ENCODE measurements at places on chromosomes 2 and 18.

DNA sequence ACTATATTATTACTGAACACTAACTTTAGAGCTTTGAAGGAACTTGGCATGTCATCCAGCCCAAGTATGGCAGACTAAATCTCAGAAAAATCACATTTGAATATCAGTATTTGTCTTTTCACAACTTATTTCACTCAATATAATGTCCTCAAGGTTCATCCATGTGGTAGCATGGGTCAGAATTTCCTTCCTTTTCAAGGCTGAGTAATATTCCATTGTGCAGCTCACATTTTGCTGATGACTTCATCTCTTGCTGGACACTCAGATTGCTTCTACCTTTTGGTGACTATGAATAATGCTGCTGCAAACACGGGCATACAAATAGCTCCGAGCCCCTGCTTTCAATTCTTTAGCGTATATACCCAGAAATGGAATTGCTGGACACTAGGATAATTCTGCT lies 46.7 kb downstream of the RPL31 start:
- DNase-seq, result no peak

GRCh38 chr2:205053827-205054410 lies 508.6 kb downstream of the PARD3B start:
- DNase-seq, result no peak

GRCh38 chr18:44967599-44967998 lies 286.9 kb downstream of the SETBP1 start:
- DNase-seq, result no peak

DNA sequence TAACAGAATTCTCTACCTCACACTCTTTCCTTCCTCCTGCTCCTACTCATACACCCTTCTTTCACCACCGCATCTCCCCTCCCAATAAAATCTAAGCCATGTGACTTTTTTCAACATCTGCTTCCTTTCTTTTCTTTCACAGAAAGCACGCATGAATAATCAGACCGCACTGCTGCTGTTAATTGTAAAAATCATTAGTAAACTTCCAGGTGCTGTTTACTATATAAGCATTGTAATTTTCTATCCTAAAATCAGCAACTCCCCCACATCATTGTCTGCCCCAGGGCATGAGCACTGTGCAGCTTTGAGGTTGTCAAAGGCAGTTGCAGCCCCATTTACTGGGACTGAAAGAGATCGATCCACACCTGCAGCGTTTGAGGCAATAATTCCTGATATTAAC lies 782.6 kb upstream of the ID2 start:
- DNase-seq, result no peak

GRCh38 chr2:56239437-56239836 lies 55.6 kb downstream of the CCDC85A start:
- DNase-seq, result no peak

- DNase-seq, result no peak
These were observed 62.7 kb upstream of the MAPRE2 start for GRCh38 chr18:34978533-34978893.

- DNase-seq, result no peak
These were observed 221.9 kb upstream of the RBBP8 start for GRCh38 chr18:22711192-22711685.

DNA sequence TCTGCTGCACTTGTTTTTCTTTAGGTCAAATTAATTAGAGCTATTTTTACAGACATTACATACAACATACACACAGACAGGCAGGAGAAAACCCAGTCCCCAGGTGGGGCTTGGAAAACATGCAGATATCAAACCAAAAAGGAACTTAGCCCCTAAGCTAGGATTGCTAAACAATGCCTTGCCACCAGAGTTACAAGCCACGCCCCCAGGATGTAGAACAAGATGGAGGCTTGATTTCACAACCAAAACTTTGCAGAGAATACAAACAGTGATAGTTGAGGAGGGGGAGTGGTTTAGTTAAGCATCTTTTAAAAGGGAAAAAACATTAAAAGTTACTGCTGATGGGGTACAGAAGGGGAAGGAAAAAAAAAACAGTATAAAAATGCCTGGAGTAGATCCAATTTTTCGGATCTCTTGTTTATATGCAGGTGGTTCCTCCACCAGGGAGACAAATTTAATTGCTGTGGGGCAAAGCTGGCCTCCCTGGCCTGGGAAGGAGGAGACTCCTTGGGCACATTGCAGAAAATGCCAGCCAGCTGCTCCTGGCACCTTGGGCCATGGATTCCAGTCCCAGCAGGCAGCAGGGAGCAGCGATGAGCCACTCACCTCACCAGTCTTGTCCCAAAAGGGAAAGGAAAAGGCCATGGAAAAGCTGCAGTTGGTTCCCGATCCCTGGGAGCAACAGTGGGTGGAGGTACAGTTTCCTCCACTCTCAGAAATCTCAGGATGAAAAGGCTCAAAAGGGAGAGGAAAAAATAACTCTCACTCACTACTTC lies 348.4 kb upstream of the REG3G start:
- DNase-seq, result no peak

- no peak for DNase-seq
These were observed 317.2 kb downstream of the DCC start for GRCh38 chr18:52657043-52657805.

DNA sequence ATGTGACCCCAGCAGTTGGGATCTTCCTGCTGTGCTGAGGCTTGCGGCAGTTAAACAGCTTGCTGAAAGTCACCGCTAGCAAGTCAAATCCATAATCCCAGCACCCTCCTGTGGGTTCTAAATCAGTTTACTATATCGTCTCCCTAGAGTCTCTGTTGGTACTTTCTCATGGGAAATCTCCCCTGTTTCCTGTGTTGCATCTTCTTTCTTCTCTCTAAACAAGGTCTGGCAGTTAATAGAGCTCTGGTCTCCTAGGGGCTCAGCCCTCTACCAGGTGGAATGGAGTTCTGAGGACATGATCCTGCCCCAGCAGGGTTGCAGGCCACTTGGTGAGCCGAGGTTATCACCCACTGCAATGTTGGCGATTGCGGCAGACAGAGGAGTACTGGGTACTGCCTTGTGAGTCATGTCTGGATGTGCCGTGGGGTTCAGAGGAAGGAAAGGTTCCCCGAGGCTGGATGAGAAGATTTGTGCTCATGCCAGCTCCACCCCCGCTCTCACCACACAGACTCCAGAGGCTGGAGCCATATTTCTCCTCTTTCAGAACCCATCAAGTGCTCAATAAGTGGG lies 59.4 kb upstream of the SIX2 start:
- no peak for DNase-seq

DNA sequence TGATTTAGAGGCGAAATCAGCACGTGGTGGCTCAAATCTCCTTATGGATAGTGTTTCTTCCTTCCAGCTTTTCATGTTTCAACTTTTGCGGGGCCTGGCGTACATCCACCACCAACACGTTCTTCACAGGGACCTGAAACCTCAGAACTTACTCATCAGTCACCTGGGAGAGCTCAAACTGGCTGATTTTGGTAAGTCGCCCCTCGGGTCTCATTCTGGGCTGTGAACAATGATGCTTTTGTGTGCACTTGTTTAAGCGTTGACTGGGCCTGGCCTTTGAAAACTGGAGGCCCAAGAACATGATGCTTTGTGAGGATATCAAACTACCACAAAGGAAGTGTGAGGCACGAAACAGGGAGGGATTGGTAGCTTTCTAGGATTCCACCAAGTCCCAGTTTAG lies 27.4 kb downstream of the CDK15 start:
- DNase-seq, result no peak

DNA sequence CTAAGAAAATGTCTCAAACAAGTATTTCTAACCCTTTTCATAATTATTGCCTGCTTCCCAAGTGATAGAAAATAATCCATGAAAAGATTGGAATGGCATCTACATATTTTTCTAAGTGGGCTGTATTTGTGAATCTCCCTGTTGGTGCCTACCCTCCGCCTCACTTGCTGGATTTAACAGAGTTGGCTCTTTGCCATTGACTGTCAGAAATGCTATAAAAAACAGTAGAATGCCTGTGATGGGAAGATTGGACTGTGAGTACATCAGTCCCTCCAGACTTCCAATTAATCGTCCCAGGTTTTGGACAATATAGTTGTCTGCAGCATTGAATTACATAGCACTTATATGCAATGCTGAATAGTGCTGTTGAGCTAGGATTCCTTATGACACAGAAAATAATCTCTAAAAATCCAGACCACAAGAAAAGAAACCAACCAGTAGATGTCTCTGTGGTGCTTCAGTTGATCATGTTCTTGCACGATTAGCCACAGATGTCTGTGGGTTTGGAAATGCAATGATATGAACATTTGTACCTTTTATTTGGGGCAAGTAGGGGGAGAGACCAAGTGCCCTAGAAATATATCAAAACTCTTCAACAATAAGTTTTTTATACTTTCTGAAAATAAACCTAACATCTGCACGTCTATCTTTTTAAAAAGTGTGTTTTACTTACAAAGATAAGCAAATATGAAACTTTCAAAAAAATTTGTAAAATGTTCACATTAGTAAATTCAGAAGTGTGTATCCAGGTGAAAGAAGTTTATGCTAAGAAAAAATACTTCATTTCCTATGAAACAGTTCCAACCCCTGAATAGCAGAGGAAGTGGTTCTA lies 88.5 kb downstream of the DYNAP start:
- no peak for DNase-seq

GRCh38 chr2:20597860-20598183 lies 53.1 kb downstream of the HS1BP3 start:
- no peak for DNase-seq

DNA sequence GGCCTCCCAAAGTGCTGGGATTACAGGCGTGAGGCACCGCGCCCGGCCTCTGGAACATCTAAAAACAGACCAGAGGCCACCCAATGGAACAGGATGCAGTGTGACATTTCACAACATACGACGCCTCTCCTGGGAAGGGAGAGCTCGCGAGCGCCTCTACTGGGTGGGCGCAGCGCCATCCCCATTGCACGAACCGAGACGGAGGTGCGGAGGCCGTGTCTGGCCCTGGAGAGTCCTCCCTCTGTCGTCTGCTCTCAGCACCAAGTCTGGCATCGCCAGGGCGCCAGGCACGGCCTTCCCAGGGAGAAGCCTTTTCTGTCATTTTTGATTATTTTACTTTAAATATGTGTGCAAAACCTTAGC lies 9.4 kb upstream of the GBX2 start:
- no peak for DNase-seq

DNA sequence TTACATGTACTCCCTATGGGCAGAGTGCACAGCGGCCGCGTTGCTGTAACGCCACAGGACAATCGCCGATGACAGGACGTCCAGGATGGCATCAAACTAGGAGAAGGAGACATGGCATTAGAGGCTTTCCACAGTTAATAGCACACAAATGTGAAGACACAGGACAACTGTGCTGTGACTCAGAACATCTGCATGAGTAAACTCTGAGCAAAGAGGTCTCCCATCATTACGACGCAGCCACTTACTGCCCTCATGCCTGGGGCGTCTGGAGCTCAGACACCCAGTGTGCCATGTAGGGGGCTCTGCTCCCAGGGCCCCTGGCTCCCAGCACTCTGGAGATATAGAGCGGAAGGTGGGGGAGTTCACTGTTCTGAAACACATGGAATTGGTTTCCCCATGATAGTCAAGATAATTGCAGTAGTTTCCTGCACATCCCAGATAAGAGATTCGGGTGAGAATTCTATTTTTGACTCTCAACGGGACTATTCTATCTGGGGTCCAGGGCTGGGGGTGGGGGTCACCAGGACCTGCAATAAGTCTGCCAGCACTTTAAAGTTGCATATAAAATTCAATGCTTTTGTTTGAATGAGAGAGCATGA lies 168.1 kb downstream of the TMEM163 start:
- no peak for DNase-seq

- DNase-seq, result no peak
These were observed 64.0 kb upstream of the CERS6 start for GRCh38 chr2:168392024-168392423.

DNA sequence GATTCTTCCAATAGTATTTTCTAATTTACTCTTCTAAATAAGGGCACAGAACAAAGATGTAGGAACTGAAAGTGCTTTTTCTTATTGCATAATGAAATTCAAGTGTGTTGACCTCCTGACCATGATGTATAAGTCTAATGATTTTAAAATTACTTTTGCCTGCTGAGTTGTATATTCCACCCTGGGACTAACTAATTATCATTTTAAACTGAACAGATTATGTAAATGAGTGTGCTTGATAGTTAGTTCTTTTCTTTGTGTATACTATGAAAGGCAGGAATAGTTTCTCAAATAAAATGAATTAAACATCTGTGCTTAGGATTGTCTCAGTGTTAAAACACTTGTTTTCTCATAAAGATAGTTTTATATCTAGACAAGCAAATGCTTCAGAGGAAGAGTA lies 284.5 kb downstream of the RIT2 start:
- no peak for DNase-seq

DNA sequence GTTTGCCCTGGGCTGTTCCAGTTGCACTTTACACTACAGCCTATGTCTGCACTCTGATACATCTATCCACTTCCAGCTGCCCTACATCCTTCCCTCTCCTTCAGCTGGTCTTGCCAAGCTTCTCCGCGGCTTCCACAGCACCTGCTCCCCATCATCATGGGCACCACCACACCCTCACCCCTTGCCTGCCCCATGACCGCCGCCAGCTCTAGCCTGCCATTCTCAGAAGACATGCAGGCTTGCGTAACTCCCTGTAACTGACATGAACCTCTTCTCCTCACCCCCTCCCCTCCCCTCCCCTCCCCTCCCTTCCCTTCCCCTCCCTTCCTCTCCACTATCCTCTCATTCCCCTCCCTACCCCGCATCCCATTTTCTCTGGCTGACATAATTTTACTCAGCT lies 46.0 kb downstream of the PAX8 start:
- no peak for DNase-seq

DNA sequence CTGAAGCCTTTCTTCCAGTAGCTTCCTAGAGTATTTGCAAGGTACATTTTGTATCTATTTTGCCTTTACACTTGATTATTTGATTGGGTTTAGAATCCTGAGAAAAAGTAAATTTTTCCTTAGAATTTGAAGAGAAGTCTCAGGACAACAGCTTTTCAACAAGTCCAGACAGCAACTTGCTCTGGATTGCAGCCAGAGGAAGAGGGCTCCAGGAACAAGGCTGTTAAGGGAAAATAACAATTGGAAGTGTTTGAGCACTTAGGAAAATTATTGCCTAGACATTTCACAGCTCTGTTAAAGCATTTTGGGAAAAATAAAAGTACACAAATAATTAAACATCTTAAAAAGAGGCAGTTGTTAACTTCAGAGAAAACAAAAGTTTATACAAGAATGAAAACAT lies 58.3 kb upstream of the RAPGEF4 start:
- DNase-seq, result no peak

DNA sequence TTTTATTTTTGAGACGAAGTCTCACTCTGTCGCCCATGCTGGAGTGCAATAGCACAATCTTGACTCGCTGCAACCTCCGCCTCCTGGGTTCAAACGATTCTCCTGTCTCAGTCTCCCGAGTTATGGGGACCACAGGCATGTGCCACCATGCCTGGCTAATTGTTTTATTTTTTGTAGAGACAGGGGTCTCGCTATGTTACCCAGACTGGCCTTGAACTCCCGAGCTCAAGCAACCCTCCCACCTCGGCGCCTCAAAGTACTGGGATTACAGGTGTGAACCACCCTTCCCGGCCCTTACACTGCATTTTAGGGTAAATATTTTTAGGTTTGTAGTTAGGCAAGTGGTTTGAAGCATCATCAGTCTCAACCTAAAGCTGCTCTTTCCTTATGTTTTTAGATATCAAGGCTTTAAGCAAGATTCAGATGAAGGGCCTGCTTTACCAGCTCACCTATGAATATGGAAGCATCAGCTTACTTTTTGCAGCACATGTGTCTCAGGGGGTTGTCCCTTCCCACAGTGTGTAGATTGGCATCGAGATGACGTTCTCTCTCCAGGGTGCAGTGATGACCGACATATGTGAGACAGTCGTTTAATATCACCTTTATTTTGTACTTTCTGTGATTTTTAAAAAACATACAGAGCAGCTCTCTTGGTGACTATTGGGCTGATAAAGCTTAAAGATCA lies 47.2 kb downstream of the ATIC start:
- DNase-seq, result no peak

Measured in activated T-helper 1 cell treated with Interleukin-2 at 50 U/mL for 16 hours (primary cell).